ENCODE measurements at places on chromosomes 2 and 18. TPM values are rescaled to one million over a fixed set of nuclear protein-coding genes. Genes with fewer than 3 reads are reported as not detected.

The KLHL29 gene
- total RNA-seq, result 0.88 TPM

- no peak for DNase-seq
- peaks cover 1% of the 10 kb centered on the region for H3K27me3 ChIP-seq
- no peak overlapping the region for H3K27ac ChIP-seq
- H3K4me1 ChIP-seq, result no peaks in the 10 kb centered on the region
- no peak overlapping the region for H3K4me3 ChIP-seq
Observed at GRCh38 chr18:48728204-48728833, 189.5 kb downstream of the CTIF start.

DNA sequence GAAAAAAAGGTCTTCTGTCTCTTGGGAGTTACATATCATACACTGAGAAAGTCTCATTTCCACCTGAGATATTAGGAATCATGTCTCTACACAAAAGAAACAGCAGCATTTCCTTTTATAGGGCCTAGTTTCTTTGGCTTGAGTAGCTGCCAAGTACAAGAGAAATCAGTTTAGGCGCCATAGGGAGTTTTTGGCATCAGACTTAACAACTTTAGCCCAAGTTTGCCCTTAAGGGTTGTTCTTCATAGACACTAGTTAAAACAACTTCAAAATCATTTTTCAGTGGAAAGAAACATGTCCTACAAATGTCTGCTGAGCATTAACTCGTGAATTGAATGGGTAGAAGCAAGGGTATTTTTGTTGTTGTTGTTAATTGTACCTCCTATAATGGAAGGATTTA, 587.0 kb upstream of the DSEL start:
- no peaks in the 10 kb centered on the region for H3K27me3 ChIP-seq
- no peak for DNase-seq
- no peak overlapping the region for H3K4me3 ChIP-seq
- no peaks in the 10 kb centered on the region for H3K4me1 ChIP-seq
- H3K27ac ChIP-seq, result no peak overlapping the region

GRCh38 chr2:188819792-188820191, 154.4 kb upstream of the COL3A1 start:
- H3K36me3 ChIP-seq, result no peaks in the 10 kb centered on the region
- no peaks in the 10 kb centered on the region for H3K27me3 ChIP-seq
- H3K4me1 ChIP-seq, result no peaks in the 10 kb centered on the region
- H3K27ac ChIP-seq, result no peak overlapping the region
- no peak for DNase-seq

GRCh38 chr2:46878886-46879285, 36.7 kb downstream of the MCFD2 start:
- no peaks in the 10 kb centered on the region for H3K4me1 ChIP-seq
- H3K4me3 ChIP-seq, result no peak overlapping the region
- no peaks in the 10 kb centered on the region for H3K36me3 ChIP-seq
- peaks cover 7% of the 10 kb centered on the region for H3K27me3 ChIP-seq

The FZD7 gene
- 0.62 TPM for total RNA-seq

The ACMSD gene
- total RNA-seq, result not detected

- no peaks in the 10 kb centered on the region for H3K36me3 ChIP-seq
- H3K4me1 ChIP-seq, result no peaks in the 10 kb centered on the region
- no peak overlapping the region for H3K27ac ChIP-seq
- H3K4me3 ChIP-seq, result no peak overlapping the region
- no peak for DNase-seq
- no peaks in the 10 kb centered on the region for H3K27me3 ChIP-seq
Observed at GRCh38 chr2:1824202-1824905, 80.0 kb upstream of the PXDN start.

The LINC00305 gene
- not detected for total RNA-seq

DNA sequence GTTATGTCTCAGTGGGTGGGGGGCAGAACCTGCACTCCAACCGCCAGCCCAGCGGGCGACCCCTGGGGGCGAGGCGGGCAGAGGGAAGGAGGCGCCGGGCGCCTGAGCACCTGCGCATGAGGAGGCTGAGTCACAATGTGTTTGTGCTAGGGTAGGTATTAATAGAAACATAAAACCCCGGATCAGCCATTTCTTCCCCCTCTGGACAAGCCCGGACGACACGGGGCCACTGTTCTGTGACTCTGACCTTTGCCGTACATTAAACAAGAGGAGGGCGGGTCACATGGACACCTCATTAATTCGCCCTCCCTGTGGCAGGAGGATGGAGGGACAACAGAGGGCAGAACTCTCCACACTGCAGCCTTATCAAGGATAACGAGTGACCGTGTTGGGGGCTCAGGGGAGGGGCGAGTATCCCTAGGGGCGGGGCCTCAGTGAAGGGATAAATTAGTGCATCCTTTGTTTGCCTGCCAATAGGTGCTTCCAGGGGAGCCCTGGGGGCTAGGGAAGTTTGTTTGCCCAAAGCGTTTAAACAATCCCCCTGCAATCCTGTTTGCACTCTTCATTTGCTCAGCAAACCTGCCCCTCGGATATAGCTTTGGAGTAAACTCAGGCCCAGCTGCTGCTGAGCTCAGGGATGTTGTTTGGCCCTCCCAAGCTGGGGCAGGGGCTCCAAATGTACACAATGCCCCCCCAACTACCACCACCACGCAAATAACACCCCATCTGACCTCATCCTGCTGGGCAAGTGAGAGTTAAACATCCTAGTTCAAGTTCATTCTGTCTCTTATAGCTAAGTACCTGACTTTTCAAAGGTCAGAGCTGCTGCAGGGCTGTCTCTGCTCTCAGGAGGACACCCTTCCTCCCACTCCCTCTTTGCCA, 171.2 kb upstream of the GLI2 start:
- H3K4me1 ChIP-seq, result no peaks in the 10 kb centered on the region
- H3K27ac ChIP-seq, result no peak overlapping the region
- no peaks in the 10 kb centered on the region for H3K36me3 ChIP-seq
- no peak overlapping the region for H3K4me3 ChIP-seq
- no peak for DNase-seq

The VWA3B gene
- total RNA-seq, result not detected
